ENCODE measurements at places on chromosomes 4 and X. TPM values are rescaled to one million over a fixed set of nuclear protein-coding genes. Genes with fewer than 3 reads are reported as not detected.

AMMECR1 gene
- polyA plus RNA-seq: 3.6 TPM

DNA sequence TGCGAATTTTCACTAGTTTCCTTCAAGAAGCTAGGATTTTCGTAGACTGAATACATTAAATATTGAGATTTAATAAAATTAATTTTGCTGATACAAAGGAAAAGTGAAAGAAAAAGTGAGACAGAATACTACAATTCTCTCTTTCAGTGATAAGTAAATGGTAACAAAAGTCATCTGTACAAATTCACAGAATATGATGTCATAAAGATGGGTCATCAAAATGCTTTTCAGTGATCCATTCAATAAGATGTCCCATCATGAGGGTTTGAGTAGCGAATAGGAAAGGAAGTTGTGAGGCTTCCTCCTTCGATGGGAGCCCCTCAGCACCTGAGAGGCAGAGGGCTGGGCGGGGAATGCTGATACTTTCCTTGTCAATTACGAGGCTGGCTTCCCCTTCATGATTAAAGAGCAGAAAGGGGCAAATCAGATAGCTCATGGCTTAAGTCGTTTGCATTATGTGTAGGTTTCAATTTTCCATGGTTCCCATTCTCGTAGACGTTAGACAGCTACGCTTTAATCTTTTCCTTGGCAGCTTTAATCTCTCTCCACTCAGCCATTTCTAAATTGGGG lies 108.8 kb upstream of the SORBS2 start:
- no peak for DNase-seq

DNA sequence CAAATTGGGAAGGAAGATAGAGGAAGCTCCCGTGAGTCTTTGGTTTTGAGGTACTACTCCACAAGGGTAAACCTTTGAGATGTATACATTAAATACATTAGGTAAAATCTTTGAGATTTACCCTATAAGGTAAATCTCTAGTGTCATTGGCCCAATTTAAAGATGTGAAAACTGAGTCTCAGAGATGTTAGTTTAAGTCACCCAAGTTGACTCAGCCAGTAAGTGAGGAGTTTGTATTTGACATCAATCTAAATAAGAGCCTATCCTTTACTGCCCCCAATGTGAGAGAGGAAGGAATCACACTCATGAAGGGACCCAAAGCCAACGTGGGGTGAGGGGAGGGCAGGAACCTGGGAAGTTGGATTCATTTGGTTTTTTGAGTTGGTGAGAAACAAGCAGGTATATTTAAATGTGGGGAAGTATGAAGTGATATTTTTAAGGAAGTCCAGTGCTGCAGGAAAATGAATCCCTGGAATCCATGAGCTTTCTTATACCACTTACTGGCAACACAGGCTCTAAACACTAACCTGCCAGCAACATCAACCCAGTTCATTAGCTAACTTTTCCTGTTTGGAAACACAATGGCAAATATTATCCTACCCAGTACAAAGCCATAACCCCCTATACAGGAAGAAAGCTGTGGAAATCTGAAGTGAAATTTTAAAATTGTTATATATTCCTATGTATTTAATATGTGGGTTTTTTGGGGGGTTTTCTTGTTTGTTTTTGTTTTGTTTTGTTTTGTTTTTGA lies 55.3 kb downstream of the PALLD start:
- DNase-seq: no peak

RBMXL3 gene
- polyA plus RNA-seq: not detected

CBLL2 gene
- polyA plus RNA-seq: not detected

LONRF3 gene
- polyA plus RNA-seq: 7.4 TPM

NOX1 gene
- polyA plus RNA-seq: 0.61 TPM

DNA sequence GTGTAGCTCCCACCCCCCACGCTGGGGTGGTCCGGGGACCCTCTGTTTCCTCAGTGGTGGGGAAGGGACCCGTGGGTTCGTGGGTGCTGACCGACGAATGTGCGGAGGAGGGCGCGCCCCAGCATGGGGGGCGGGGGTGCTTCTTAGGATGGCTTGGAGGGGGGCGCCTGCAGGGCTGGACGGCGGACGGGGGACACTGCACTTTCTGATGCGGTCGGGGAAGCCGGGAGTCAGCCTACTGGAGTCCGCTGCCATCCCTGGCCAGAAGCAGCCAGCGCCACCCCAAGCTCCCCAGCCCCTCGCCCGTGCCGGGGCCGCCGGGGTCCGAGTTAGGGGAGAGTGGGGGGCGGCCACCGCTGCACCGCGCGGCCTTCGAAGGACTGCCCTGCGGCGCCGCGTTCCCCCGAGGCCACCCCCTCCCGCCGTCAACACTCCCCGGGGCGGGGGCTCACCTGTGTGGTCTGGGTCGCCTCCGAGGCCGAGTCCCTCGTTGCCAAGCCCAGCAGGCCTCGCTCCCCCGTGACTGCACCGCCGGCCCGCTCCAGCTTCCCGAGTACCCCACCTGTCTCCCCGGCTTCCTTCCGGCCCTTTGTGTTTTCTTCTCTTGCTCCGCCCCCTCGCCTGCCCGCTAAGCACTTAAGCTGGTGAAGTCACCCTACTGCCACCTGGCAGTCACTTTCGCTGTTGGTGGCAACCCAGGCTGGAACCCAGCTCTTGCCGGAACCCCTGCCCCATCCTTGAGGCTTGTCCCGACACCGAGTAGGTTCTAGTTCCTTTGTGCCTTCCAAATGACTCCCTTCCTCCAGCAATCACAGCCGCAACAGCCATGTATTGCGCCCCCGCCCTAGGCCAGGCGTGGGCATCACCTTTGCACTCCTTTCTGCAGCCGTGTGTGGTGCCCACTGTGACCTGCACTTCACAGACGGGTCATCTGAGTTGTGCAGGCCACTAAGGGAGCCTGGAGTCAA lies at the start of gene OCIAD2:
TSS of gene OCIAD2 (minus strand) at position 569 of the 968 bp plus-strand sequence. CDS start 2,225 bp downstream, outside the sequence.
- DNase-seq: peak; percentile 45

GRCh38 chrX:67721321-67721720 lies 177.5 kb downstream of the AR start:
- DNase-seq: no peak

ADH1B gene
- 864 TPM for polyA plus RNA-seq

DNA sequence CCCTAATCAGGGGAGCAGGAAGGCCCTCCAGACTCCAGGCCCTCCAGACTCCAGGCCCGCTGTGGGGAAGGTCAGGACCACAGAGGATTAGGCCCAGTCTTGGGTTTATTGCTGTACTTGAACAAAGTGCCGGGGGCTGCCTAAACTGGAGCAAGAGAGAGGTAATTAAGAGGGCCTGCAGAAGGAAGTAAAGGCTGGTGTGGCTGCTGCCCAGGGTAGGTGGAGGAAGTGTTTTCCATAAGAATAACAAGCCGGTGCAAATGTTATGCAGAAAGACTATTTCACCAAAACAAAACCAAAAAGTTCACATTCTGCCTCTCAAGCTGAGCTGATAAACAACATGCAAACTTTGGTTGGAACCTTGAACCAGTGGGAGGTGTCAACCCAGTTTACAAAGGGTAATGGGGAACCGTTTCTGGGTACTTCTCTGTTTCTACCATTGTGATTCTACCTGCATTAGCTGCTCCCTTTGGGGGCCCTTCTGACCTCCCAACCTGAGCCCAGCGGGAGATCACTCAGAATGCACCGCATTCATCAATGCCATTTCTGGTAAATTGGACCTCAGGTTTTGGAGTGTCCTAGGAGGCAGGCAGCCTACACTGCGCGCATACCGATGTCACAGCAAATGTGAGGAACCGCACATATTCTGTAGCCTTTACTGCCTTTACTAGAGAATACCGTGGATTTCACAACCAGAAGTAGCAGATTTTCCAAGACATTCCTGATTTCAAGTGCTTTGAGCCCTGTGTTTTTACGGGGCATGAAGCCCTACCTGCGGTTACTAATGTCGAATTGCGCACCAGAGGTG lies 59.7 kb upstream of the BCOR start:
- no peak for DNase-seq

DNA sequence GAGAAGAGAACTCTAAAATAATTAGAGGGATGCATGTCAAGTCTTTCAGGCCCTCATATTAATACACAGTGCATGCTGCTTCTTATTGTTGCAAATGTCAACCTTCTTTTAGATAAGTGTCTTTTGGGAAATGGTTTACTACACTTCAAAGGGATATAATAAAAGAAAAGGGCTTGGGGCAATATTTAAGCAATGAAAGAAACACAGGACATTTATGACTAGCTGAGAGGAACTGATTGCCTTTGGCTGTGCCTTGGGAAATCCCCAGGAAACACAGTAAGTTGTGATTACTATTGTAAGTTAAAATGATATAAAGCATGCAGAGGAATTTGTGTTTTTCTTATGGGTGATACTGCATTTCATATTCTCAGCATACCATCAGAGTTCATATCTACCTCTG lies 1036.2 kb upstream of the GRID2 start:
- no peak for DNase-seq

DNA sequence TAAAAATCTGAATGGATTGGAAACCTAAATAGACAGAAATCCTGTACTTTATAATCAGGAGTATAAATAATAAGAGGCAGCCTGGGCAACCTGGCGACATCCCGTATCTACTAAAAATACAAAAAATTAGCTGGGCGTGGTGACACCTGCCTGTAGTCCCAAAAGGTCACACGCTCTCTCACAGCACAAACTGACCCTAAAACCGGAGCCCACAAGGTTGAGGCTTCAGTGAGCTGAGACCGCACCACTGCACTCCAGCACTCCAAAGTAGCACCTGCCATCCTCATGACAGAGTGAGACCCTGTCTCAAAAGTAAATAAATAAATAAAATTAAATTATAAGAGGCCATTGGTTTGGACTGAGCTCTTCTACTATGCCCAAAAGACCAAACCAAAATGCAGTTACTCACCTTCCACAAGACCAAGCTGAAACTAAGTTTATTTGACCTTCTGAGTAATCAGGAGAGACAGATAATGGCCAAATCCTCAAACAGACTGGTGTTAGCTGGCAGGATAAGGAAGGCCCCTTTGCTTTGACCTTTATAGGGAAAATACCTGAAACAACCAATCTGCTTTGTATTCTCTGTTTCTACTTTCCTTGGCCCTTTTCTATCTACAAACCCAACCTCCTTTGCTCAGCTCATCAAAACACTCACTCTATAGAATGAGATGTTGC lies 3.2 kb upstream of the GRSF1 start:
- no peak for DNase-seq

DNA sequence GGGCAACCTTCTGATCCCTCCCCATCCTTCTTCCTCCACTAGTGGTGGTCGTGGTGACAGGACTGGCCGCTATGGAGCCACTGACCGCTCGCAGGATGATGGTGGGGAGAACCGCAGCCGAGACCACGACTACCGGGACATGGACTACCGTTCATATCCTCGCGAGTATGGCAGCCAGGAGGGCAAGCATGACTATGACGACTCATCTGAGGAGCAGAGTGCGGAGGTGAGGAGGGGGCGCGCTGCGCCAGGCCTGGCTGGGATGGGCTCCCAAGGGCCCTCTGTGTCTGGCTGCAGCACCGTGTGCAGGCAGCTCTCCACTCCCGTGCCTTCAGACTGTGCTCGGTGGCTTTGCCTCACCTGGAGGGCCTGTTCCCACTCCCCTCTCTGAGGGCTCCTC lies 24.3 kb downstream of the RBM10 start:
- DNase-seq: no peak
